Cortex of kidney (tissue), 1 donor: ENCODE measurements at places on chromosomes 5 and 9.

DNA sequence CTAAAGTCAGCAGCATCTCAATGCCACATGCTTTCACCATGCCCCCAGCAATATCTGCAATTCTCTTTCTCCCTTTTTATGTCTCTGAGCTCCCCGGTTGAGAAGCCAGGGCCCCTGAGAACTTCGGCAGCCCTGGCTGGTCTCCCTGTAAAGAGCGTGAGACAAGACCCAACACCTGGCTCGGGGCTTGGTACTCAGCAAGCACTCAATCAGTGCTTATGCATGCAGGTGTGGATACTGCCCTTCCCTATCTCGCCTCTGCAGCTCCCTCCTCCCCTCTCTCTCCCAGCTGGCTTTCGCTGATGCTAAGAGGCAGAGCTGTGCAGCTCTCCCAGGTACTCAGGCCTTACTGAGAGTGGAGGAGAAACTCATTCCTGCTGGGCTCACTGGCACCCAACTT, 41.7 kb upstream of the AKNA start:
- DNase-seq, result no peak

- DNase-seq, result no peak
These were observed 171.8 kb downstream of the XRCC4 start for GRCh38 chr5:83249156-83249555.

- no peak for DNase-seq
These were observed 1.7 kb upstream of the PTGER4 start for GRCh38 chr5:40678026-40678425.

DNA sequence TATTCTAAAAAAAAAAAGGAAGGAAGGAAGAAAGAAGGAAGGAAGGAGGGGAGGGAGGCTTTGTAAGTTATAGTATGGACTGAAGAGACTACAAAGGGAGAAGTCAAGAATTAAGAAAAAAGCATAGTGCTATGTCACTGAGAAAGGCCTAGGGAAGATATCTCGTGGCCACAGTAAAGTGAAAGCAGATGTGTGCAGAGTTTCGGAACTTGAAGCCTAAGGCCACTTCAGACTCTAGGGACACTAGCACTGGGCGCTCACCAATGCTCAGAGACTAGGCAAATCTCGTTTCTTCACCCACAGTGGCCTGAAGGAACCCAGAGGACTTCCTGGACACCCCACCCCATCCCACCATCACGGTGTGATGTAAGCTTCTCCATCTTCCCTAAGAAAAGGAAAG, 181.4 kb upstream of the TRPM3 start:
- no peak for DNase-seq

DNA sequence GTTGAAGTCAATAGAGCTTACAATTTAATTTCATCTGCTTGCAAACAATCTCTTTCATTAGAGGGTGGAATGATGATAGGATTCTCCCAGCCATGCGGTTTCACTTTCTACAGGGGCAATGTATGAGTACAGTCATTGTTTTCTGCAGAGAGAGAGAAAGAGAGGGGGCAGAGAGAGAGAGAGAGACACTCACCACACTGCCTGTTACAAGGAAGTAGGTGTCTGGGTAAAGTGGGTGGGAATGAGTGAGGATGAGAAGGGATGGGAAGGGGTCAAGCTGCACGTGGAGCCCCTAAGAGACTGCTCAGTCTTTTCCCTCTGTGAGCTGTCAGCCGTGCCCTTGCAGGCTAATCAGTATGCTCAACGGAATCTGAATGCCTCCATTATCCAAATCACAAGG, 454.3 kb downstream of the KDM4C start:
- no peak for DNase-seq

DNA sequence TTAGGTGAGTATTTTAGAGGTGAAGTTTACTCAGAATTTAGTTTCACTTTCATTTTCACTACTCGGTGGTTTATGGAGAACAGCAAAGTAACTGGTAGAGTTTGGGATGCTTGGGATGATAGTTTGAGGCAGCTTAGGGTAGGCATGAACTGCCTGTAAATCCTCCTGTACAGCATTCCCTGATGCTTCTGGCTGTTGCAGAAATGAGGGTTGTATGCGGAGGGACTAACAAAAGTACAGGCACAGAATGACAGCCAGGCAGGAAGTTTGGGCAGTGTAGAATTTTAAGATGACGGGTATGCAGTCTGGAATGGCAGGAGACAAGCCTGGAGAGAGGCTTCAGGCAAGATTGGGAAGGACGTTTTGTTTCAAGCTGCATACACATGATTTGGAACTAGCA, 48.0 kb upstream of the FAM120AOS start:
- DNase-seq, result no peak

- DNase-seq, result no peak
These were observed 354.1 kb upstream of the SLC30A5 start for GRCh38 chr5:68739752-68740151.

DNA sequence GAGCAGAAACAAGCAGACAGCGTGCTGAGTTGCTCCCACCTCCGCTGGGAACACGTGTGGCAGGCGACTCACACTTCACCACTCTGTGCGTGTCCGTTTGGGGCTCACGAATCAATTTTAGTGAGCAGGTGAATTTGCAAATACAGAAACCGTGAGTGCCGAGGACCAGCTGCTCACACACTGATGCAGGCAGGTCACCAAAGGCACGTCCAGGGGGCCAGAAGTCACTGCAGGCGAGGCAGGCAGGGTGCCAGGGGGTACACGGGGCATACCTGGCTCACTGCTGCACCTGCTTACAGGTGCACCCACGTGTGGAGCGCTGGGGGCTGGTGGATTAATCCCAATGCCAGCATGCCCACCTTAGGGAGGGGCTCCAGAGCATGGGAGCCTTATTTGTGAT, 68.8 kb downstream of the ZNF354C start:
- no peak for DNase-seq

DNA sequence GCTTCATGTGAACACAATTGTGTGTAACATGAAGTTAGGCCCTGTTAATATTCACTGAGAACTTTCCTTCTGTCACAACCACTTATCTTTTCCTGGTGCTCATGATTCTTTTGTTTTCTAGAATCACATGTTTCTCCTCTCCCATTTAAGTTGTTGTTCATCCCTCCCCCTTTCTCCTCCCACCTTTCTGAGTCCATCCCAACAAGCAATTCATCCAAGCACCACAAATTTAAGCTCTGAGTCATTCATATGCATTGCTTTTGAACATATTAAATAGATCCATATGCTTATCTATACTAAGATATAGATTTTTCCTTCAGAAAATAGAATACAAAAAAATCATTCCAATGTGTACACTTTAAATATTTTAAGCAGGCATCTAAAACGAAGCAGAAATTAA, 75.2 kb upstream of the NFIB start:
- no peak for DNase-seq

GRCh38 chr5:153900703-153901395, 137.9 kb downstream of the FAM114A2 start:
- no peak for DNase-seq

DNA sequence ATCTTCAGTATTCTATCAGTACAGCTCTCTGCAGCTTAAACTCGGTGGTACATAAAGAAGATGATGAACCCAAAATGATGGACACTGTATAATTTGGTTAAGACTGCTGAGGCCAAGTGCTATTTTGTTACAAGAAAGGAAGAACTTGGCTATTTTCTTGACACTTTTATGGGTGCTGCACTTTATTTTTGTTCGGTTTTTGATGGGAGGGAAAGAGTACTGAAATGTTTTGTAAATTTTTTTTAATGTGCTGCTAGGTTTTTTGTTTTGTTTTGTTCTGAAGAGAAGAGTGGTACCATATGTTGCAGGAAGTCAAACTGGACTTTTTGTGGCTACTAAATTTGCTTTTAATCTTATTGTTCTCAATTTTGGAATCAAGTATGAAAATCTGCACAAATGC, 26.7 kb downstream of the CDC37L1 start:
- DNase-seq, result no peak

- no peak for DNase-seq
These were observed 490.3 kb downstream of the ARHGEF28 start for GRCh38 chr5:74116266-74116665.

- DNase-seq, result no peak
These were observed 19.2 kb downstream of the PSD2 start for GRCh38 chr5:139814704-139815280.

DNA sequence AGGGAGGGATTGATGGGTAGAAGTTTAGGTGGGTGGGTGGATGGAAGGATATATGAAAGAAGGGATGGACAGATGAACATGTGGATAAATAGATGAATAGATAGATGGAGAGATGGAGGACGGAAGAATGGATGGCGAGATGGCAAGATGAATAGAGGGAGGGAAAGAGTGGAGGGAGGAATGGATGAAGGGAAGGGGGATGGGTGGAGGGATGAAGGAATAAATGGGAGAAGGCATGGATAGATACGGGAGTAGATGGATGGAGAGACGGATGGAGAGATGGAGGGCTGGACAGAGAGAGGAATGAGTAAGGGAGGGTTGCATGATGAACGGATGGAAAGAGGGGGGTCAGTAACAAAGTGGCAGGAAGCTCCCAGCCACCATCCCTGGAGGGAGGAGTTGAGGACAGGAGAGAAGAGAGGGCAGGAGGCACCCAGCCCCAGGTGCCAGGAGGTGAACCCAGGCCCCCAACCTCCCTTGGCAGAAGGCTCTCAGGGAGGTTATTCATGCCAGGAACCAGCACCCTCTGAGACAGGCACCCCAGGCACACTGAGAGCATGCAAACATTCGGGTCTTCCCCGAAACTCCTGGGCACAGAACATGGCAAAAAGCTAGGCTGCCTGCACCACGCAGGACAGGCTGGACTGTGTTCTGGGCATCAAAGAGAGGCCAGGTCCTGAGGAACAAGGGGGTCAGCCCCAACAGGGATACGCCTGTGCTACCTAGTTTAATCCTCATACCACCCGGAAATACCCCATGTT, 9.1 kb downstream of the SARDH start:
- no peak for DNase-seq

GRCh38 chr5:180291234-180291940, 496 bp downstream of the MAPK9 start:
- DNase-seq, result no peak

- no peak for DNase-seq
These were observed 6.1 kb upstream of the TMEFF1 start for GRCh38 chr9:100466829-100467221.

DNA sequence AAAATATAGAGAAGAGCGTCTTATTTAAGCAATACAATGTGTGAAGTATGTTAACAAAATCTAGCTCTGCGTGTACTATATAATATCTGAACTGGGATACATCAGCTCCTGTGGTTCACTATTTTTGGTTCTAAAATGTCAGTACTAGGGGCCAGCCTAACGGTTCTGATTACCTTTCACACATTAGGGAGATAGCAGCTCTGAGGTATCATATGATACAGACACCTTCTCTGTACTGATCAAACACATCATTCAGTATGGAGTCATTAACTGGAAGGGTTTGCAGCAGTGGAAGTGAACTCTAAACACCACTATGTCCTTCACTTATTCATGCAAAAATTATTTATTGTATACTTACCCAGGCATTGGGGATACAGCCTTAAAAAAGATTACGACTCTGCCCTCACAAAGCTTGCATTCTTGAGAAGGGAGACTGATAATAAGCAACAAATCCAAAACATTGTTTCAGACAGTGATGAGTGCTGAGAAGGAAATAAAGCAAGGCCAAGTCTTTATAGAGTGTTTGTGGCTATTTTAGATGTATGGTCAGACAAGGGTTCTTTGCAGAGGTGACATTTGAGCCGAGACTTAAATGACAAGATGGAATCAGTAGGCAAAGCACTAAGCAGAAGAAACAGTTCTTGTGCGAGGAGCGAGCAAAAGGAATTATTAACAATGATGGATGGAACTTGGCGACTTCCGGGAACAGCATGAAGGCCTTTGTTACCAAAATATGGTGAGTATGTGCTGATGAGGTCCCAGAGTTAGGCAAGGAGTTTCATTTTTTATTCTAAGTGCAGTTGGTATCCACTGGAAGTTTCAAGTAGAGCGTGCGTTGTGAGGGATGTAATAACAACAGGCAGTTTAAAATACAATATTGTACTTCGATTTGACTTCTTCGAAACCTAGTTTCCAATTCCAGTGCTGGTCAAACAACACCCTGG, 1.8 kb upstream of the LNPEP start:
- DNase-seq, result no peak

DNA sequence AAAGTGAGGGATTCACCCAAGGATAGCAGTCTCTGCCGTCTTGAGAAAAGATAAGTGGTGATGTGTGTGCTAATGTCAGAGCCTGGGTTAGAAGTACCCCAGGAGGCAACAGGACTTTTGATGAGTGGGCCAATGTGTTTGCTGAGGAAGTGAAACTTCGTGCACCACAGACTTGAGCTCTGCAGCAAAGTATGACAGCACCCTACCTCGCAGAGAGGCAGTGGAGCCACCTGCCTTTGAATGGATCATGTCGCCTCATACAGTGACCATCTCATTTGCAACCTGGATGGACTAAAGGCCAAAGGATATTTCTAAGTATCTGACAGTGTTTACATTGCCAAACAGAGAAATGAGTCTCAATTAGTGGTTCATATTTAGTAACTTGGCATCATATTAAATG, 593.9 kb upstream of the GRAMD2B start:
- DNase-seq, result no peak

DNA sequence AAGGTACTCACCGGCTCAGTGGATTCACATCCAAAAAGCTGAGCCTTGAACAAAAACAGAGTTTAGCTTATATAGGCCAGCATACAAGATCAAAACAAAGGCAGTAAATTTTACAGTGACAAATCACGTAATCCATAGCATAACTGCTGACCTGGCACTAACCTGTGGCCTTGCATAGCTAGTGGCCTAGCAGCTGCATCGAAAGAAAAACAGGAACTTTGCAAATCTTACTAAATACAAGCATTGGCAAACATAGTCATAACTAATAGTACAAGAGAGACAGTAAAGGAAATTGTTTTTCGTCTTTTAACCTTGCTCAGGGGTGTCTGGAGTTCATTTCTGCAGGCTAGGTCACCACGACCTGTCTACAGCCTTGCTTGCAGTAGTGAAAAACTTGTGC, 4.8 kb downstream of the HSDL2 start:
- DNase-seq, result no peak

- no peak for DNase-seq
These were observed 83.9 kb upstream of the ZBTB43 start for GRCh38 chr9:126720661-126721563.

DNA sequence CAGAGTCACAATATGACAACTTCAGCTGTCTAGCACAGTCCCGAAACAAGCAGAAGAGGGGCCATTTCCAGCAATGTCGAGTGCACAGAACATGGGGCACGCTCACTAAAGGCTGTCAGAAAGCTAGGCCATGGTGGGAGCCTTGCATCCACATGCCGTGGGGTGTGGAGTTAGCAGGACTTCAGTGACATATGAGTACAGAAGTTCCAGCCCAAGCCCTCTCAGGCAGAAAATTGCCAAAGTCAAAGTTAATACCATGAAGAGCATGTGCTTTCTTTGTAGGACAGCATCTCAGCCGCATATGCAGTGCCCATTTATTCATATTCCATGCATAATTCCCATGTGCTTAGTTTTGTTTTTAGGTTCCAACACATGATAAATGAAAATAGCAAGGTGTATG, 26.7 kb downstream of the ECM2 start:
- DNase-seq, result no peak
